ENCODE measurements at places on chromosomes 1 and 21. TPM values are rescaled to one million over a fixed set of nuclear protein-coding genes. Genes with fewer than 3 reads are reported as not detected.

DNA sequence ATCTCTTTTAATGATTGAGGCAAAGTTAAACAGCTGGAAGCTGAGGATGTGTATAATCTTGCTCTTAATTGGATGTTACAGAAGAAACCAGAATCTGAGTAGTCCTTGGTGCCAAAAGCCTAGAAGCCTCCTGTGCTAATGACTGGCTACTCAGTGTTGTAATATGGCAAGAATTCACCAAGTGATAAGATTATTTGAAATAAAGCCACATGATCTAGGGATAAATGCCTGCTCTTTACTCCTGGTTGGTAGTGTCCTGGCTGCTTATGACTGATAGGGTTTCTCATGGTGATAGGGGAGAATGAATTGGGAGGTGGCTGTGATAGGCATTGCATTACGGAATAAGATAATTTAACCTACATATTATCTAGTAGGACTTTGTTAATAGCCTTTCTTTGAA is 13.6 kb upstream of the MAB21L3 start:
- no peak for DNase-seq
- H3K36me3 ChIP-seq = no peaks in the 10 kb centered on the region
- no peaks in the 10 kb centered on the region for H3K4me1 ChIP-seq
- H3K4me3 ChIP-seq = no peak overlapping the region
- H3K27ac ChIP-seq = no peak overlapping the region
- no peaks in the 10 kb centered on the region for H3K27me3 ChIP-seq

DNA sequence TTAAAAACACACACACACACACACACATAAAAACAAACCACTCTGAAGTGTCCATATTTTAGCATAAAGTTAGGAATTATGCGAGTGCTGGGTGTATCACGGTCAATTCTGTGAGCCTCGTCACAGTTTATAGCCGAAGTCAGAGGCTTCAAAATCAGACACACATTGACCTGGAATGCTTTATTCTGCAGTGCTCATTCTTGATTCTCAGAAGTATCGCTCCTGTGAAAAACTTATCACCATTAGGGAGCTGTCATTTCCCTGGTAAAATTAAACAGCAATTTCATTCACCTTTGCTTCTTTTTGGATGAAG is 8.7 kb upstream of the IRF2BP2 start:
- peak overlapping the region; percentile 46 for H3K27ac ChIP-seq
- no peaks in the 10 kb centered on the region for H3K36me3 ChIP-seq
- no peaks in the 10 kb centered on the region for H3K27me3 ChIP-seq
- no peak overlapping the region for H3K4me3 ChIP-seq
- no peak for DNase-seq

DNA sequence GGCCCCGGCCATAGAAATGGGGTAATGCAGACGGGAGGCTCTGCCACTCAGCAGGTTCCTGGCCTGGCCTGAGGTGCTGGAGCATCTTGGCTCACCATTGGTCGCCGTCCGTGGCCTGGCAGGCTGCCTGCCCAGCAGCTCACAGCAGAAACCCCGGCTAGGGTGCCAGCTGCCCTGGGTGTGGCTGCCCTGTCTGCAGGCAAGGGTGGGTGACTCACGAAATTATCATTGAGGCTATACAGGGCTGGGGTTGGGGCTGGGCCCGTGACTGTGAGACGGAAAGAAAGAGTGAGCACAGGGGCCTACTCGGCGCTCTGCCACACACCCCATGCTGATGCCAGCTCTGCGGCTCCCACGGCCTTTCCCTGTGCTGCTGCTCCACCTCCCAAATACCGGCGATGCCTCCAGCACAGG is 8.0 kb upstream of the PKP1 start:
- no peaks in the 10 kb centered on the region for H3K27me3 ChIP-seq
- H3K4me3 ChIP-seq = no peak overlapping the region
- no peaks in the 10 kb centered on the region for H3K4me1 ChIP-seq
- H3K36me3 ChIP-seq = no peaks in the 10 kb centered on the region
- H3K27ac ChIP-seq = no peak overlapping the region

Gene SERTAD4
- 4.3 TPM for total RNA-seq

- no peaks in the 10 kb centered on the region for H3K27me3 ChIP-seq
- H3K4me1 ChIP-seq = no peaks in the 10 kb centered on the region
- no peak overlapping the region for H3K4me3 ChIP-seq
- H3K27ac ChIP-seq = no peak overlapping the region
These were observed 45.1 kb downstream of the RGSL1 start for GRCh38 chr1:182495002-182495401.

Gene FCER1A
- total RNA-seq = 8.8 TPM

DNA sequence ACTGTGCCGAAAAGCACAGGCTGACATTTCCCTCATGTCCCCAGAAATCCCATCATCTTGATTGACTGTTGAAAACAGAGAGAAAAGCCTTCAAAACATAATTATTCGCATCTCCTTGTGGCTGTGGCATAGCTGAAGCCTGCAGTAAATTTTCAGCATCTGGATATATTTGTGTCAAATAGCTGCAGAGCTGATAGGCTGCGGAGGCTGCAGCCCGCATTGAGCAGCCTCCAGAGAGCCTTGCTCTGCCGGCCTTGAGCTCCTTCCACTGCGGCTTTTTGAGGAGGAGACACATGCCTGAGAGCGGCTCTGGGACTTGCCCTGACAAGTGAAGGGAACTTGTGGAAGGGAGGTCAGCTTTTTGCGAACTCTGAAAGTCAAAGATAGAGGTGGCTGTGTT is 144.7 kb downstream of the RYR2 start:
- H3K4me1 ChIP-seq = no peaks in the 10 kb centered on the region
- H3K27me3 ChIP-seq = no peaks in the 10 kb centered on the region
- H3K4me3 ChIP-seq = no peak overlapping the region
- H3K27ac ChIP-seq = no peak overlapping the region

- no peak for DNase-seq
- H3K4me1 ChIP-seq = no peaks in the 10 kb centered on the region
- H3K4me3 ChIP-seq = no peak overlapping the region
These were observed 56.7 kb downstream of the ARHGAP29 start for GRCh38 chr1:94180650-94181049.

DNA sequence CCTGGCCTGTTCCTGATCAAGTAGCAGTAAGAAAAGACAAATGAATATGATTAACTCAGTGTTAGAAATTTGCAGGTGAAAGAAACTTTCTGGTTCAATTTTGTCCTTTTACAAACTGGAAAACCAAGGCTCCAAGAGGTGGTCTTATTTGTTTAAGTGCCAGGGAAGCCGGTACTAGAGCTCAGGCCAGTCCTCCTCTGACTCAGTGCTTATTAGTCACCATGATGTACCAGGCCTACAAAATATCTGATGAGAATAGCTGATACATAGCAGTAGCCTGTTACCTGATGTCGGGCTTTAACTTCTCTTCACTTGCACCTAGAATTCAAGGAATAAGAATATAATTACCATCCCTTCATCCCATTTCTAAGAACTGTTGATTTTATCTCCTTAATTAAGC is 394.8 kb downstream of the LMX1A start:
- no peak overlapping the region for H3K27ac ChIP-seq
- H3K36me3 ChIP-seq = no peaks in the 10 kb centered on the region
- H3K4me3 ChIP-seq = no peak overlapping the region
- no peak for DNase-seq
- H3K27me3 ChIP-seq = no peaks in the 10 kb centered on the region

DNA sequence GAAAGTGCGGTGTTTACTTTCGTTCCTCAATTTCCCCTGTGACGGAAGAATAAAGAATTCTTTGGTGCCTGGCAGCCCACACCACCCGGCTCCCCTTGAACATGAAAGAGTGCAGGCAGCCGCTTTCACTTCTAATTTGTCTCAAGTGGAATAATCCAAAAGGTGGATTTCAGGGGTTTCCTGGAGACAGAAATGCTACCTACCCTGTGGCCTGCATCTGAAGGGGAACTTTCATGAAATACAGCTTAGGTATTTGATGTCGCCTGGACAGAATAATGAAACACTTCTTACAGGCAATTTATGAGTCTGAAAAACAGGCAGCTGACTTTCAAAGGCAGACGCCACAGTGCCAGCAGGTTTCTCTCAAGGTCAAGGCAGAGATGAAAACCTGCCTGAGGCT is 169.5 kb upstream of the USP24 start:
- H3K4me3 ChIP-seq = no peak overlapping the region
- no peak for DNase-seq
- no peaks in the 10 kb centered on the region for H3K27me3 ChIP-seq
- H3K4me1 ChIP-seq = no peaks in the 10 kb centered on the region

DNA sequence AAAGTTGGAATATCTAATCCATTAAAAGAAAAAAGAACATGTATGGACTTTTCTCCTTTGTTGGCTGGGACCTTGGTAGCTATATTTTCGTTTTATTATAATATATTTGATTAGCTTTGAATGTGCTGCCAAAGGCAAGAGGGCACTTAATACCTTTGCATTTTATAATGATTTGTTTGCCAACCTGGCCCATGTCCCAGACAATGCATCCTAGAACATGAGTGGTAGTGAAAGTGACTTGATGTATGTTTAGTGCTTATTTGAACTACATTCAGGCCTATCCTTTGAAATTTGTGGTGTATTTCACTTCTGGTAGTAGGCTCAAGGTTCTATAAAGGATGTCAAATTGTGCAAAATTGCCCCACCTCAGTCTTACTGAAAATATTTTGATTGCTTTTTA is 25.9 kb downstream of the CACHD1 start:
- no peaks in the 10 kb centered on the region for H3K36me3 ChIP-seq
- no peaks in the 10 kb centered on the region for H3K27me3 ChIP-seq
- no peak for DNase-seq

- H3K36me3 ChIP-seq = peaks cover 34% of the 10 kb centered on the region
- no peaks in the 10 kb centered on the region for H3K27me3 ChIP-seq
- H3K27ac ChIP-seq = no peak overlapping the region
- no peaks in the 10 kb centered on the region for H3K4me1 ChIP-seq
- no peak overlapping the region for H3K4me3 ChIP-seq
These were observed 52.2 kb upstream of the KDM4A start for GRCh38 chr1:43597721-43598120.

GRCh38 chr1:26697431-26697977 is 1.7 kb downstream of the ARID1A start:
- H3K4me3 ChIP-seq = peak overlapping the region; percentile 83
- DNase-seq = no peak
- H3K27me3 ChIP-seq = no peaks in the 10 kb centered on the region
- peak overlapping the region; percentile 95 for H3K27ac ChIP-seq

Gene KCND3
- 5.5 TPM for total RNA-seq
